Naive B cell (primary cell): ENCODE measurements at places on chromosomes 2 and 18.

- no peak for DNase-seq
Observed at GRCh38 chr2:128617661-128618060, 299.0 kb upstream of the HS6ST1 start.

DNA sequence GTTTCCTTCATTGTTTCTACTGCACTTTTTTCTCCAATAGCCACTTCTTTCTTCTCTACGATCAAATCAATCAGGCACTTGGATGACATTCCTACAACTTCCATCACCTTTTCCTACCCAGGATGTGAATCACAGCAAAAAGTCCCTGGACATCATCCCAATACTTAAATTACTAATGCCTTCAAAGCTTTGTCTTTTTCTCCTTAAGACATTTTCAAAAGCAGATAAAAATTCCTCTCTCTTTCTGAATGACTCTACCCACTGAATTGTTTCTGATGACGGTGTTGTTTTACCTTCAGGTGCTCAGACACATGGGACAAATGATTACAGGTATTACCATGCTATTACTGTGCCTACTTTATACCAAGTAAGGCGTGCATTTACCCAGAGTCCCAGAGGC lies 500.9 kb downstream of the FBXO15 start:
- DNase-seq: no peak

GRCh38 chr2:29946505-29946904 lies 25.1 kb upstream of the ALK start:
- DNase-seq: no peak

DNA sequence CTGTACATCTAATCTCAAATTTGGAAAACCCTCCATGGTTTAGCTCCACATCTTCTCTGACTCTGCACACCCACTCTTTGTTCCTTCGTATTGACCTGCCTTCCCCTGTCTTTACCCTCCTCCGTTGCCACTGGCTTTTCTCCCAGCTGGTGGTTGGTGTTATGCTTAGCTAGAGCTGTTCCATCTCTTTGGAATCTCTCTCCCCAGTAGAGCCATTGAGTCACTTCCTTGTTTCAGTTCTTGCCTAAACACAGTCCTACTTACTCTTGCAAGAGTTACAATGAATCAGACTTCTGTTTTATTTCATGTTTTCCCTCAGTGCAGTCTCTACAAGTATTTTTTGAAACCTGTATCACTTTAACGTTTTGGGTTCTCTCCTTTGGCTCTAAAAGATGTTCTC lies 263.9 kb downstream of the LTBP1 start:
- DNase-seq: no peak

GRCh38 chr2:171999161-171999560 lies 592 bp upstream of the METAP1D start:
- no peak for DNase-seq

GRCh38 chr18:76972846-76973519 lies 150.6 kb downstream of the ZNF236 start:
- no peak for DNase-seq

GRCh38 chr2:8456151-8457091 lies 225.4 kb upstream of the ID2 start:
- DNase-seq: no peak

- no peak for DNase-seq
Observed at GRCh38 chr2:4188561-4188960, 485.2 kb downstream of the DCDC2C start.

DNA sequence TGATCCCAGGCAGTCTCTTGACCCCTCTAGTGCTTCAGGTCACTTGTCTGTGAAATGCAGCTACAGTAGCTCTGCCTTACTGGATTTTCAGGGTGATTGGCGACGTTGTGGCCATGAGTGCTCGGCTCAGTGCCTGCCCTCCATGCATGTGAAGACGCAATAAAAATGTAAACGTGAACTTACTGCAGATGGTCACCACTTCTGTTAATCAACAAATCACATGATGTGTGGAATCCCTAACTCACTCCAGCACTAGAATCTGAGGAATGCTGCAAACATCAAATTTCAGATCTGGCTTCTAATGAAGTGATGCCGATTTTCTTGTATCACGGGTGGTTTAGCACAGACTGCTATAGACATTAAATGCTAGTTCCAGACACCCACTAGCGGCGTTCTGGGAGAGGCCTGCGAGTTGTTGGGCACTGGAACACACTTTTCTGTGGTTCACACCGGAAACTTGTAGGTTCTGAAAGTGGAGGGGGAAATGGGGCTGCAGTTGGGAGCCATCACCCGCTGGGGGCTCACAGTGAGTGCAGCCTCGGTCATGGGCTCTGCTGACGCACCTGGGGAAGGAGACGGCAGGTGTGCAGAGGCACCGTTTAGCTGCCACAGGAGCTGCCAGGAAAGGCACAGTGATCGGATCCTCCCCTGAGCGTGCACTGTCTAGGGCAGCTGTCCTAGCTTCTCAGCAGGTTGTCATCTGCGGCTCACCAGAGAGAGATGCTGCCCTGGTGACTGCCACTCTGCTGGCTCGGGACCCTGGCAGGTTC lies 6.5 kb downstream of the CNDP1 start:
- DNase-seq: no peak

- no peak for DNase-seq
Observed at GRCh38 chr2:123648016-123648415, 377.1 kb upstream of the CNTNAP5 start.

- no peak for DNase-seq
Observed at GRCh38 chr2:33134086-33134771, 187.5 kb downstream of the LTBP1 start.

GRCh38 chr2:55115761-55116597 lies 65.7 kb upstream of the RTN4 start:
- no peak for DNase-seq

DNA sequence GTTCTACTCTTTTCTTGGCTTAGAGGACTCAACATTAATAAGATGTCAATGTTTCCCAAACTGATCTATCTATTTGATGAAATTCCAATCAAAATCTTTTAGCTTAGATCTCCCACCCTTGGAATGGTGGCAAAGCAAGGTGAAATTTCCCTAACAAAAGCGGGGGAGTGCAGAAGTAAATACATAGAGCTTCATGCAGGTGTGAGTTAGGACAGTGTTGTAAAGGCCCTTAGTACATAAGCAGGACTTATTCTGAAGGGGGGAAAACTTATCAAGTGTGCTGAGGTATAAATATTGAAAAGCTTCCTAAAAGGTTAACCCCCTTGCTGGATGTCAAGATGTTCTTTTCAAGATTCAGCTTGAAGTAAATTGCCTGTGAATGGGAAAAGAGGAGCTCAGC lies 608.6 kb upstream of the CELF4 start:
- no peak for DNase-seq

- DNase-seq: no peak
Observed at GRCh38 chr2:10431797-10432196, 16.3 kb downstream of the ODC1 start.

DNA sequence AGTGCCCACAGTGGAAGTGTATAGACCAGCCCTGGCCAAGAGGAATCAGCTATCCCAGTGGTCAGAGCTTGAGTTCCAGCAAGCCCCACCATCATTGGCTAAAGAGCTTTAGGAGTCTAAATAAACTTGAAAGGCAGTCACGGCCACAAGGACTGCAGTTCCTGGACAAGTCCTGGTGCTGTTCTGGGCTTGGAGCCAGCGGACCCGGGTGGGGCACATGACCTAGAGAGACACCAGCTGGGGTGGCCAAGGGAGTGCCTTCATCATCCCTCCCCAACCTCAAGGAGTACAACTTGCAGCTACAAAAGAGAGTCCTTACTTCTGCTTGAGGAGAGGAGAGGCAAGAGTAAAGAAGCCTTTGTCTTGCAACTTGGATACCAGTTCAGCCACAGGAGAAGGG lies 439.8 kb upstream of the TMEFF2 start:
- no peak for DNase-seq

GRCh38 chr2:196278491-196278911 lies 107.1 kb upstream of the STK17B start:
- DNase-seq: no peak
